Suppressor macrophage treated with lipopolysaccharide for 1 hour (primary cell): ENCODE measurements at places on chromosomes 5 and 9.
A peak's percentile ranks its signal among the peaks of the same experiment; 100 is the strongest.

DNA sequence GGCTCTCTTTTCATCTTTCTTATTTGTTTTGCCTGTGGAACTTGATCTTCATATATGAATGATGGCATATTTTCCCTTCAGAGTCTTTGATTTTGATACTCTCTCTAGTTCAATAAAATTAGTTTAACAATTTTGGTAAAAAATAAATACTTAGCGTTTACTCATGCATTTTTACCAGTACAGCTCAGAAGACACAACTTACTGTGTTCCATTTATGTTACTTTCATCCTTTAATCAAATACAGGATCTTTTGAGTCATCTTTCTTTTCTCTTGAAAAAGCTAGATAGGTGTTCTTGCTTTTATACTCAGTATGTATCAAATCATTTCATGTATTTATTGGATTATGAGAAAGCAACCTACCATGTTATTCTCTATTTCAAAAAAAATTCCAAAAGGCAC, 47.1 kb upstream of the RICTOR start:
- DNase-seq, result no peak

- no peak for DNase-seq
Measured at GRCh38 chr9:1048811-1049210, 1.3 kb upstream of the DMRT2 start.

DNA sequence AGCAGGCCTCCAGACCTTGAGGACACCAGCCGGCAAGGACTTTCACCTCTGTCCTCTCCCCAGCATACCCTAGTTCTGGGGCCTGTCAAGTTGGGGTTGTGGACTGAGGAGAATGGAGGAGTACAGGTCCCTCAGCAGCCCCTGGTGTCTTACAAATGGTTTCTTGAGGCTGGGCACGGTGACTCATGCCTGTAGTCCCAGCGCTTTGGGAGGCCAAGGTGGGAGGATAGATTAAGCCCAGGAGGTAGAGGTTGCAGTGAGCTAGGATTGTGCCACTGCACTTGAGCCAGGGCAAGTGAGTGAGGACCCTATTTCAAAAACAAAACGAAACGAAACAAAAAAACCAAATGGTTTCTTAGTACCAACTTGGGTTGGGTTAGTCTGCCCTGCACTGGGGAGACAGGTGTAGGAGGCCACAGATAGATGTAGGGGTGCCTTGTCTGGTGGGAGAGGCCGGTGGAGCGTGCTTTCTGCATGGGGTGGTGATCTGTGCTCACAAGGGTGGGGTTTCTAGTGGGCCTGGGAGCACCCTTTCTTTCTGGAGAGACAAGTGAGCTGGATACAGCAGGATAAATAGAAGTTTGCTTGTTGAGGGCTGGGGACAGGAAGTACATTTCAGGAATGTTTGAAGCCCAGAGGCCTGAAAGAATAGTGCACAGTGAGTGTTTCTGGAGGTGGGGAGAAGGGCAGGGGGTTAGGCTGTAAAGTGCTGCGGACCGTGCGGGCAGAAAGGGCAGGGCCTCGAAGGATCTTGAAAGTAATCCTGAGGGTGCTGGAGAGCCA, 37.7 kb upstream of the PSD2 start:
- no peak for DNase-seq

DNA sequence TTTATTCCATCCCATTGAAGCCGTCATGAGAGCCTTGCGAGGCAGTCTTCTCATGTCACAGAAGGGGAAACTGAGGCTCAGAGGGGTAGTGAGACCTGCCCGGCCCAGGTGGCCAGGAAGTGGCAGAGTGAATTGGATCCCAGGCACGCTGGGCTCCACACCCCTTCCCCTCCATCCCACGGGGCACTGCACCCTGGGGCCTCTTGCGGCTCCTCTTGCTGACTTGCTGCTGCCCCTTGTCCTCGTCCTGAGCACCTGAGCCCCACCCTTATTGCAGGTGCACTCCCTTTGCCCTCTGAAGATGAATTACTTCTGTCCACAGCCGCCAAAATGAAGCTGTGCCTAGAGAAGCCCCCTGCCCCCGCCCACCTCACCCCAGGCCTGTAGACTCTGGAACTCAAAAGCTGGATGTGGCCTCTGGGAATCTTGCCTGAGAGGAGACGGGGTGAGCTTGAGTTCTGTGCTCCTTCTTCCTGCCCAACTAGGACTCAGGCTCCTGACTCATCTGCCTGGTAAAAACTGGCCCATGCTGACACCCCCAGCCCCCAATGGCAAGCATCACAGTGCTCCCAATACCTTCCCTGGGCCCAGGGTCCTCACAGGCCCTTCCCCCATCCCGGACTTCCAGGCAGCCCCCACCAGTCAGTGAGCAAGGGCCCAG, 6.4 kb downstream of the NEURL1B start:
- no peak for DNase-seq

DNA sequence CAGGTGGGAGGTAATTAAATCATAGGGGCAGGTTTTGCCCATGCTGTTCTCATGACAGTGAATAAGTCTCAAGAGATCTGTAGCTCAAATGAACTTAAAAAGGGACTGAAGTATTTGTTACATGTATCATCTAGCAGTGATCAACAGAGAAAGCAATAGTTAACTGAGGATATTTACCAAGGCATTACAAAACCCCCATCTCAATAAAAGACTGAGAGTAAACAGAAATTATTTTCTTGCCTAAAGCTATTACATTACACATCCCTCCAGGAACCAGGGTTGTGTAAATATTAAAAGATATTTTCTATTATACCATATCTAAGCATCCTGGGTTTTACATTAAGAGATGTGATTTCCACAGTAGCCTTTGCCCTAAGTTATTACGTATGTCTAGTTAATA, 169.9 kb downstream of the CTNND2 start:
- DNase-seq, result no peak

GRCh38 chr9:91182429-91183225, 179.1 kb downstream of the AUH start:
- DNase-seq, result no peak

- DNase-seq, result no peak
Measured at GRCh38 chr9:123365287-123365880, 9.4 kb downstream of the CRB2 start.

GRCh38 chr9:11758016-11758415, 935.2 kb upstream of the TYRP1 start:
- no peak for DNase-seq

DNA sequence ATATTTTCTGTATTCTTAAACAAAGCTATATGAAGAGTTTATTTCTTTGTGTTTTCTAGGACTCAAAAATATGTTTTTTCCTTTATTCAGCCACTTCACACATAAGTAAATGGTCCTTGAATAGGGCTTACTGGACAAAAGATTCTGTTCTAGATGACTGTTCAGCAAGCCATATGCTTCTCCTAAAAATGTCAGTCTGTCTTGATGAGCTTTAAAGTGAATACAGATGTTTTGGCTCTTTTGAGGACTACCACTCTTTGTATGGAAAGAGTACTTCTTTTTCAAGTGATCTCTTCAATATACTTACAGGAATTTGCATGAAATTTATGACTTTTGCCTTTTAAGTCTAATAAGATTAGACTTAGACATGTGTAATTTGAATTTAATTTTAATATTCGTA, 8.4 kb downstream of the NDUFS4 start:
- DNase-seq, result no peak

DNA sequence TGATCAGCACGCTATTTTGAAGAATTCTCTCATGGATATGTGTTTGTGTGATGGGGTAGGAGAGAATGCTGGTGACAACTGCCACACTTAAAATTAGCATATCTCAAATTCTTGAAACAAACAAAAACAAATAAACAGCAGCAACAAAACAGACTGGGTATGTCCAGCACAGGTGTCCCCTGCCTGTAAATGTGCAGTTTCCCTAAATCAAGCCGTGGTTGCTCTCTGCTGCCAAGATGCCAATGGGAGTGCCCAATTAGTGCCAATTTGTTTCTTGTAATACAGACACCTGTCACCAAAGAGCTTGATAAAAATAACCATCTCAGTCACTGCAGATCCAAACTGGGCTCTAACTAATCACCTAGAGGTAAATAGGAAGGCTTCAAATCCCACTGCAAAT, 144.2 kb upstream of the SMARCA2 start:
- no peak for DNase-seq

DNA sequence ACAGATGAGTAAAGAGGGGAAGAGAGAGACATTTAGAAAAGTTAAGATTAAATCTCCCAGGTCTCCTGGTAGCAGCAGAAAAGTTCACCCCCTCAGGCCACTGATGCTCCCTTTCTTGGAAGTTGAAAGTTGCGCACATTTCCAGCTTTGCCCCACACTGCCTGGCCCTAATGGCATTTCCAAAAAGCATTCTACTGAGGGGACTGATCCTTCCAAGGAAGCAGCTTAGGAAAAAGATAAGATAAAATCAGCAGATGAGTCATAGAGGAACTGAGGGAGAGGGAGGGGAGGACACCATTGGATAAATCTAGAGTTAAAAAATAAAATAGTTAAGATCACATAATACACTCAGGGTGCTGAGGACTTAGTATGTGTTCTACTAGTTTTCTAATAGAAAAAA, 67.6 kb upstream of the SLC12A2 start:
- DNase-seq, result no peak

GRCh38 chr9:75088646-75089372, 495 bp downstream of the OSTF1 start:
- DNase-seq, result peak; percentile 91

- peak; percentile 73 for DNase-seq
Measured at GRCh38 chr9:131585375-131585774, 40.1 kb downstream of the PRRT1B start.

DNA sequence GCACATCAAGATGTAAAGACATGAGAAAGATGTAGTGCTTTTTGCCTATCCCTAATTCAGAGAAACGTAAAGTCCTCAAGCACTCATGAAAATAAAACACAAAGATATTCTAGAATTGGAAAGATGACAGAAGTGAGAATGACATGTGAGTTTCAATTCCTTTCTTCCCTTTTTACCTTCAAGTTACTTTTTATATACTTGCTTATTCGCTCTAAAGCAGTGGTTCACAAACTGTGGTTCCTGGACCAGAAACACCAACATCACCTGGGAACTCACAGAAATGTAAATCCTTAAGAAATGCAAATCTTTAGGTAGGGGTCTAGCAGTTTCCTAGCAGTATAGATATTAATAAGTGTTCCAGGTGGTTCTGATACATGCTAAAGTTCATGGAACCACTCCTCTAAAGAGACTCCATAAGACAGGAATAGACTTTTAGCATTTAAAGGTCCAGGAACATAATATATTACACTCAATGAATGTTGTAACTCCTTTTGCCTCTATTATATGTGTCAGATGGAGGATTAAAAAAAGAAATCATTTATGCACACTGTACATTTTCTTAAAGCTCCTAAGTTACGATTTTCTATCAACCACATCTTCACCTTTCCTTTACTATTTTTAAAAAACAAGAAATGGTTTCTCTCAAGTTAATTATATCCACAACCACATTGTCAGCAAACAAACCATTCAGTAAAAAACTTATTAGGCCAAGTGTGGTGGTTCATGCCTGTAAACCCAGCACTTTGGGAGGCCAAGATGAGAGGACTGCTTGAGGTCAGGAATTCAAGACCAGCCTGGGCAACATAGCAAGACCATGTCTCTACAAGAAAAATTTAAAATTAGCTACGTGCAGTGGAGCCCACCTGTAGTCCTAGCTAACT, 39.9 kb downstream of the ERP44 start:
- DNase-seq, result no peak

- DNase-seq, result peak; percentile 43
Measured at GRCh38 chr9:114282926-114283325, 40.0 kb upstream of the ORM1 start.

- no peak for DNase-seq
Measured at GRCh38 chr9:114834386-114834785, 28.5 kb upstream of the TNFSF15 start.

GRCh38 chr5:144971108-144971850, 800.6 kb downstream of the KCTD16 start:
- no peak for DNase-seq

DNA sequence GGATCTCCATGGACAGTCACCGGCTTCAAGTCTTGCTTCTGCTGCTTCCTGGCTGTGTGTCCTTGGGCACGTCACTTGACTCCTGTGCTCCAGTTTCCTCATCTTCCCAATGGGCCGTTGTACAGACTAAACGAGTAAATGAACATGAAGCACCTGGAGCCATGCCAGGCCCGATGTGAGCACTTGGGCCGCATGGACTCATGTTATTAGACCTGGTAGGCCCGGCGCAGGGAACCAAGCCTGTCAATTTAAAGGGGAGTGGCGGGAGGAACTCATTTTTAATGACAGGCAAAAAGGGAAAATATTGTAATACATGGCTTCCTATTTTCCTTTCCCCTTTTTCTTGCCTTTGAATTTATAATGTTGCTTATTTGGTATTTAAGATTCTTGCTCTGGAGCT, 47.5 kb downstream of the TENT4A start:
- DNase-seq, result peak; percentile 49

GRCh38 chr5:3300726-3301125, 294.9 kb upstream of the IRX1 start:
- DNase-seq, result no peak

GRCh38 chr5:158223054-158223600, 364.2 kb upstream of the CLINT1 start:
- no peak for DNase-seq

DNA sequence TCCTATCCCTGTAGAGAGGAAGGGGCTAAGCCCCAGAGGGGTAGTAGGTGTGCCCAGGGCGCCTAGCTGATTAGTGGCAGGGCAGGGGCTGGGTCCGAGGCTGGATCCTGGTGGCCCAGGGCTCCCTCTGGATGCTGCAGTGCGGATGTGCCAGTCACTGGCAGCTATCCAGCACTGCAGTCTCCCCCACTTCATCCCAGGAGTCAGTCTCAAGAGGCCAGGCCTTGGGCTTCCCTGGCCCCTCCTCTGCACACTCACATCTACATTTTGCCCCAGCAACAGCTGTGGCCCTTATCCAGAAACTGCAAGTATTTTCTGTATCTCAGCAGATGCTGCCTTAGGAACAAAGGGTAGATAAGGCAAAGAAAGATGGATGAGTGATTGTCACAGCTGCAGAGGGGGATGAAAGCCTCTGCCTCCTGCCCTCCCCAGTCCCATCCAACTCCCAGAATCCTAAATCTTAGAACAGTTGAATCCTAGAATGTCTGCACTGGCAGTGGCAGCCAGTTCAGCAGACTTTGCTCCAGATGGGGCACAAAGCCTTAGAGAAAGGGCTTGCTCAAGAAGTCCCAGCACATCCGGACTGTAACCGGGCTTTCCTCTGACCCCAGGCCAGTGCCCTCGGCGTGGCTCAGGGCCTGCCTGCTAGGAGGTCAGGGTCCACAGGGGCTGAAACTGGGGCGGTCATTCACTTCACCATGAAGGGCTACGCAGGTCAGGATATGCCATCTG, 1.6 kb downstream of the ANXA6 start:
- DNase-seq, result peak; percentile 24

- no peak for DNase-seq
Measured at GRCh38 chr9:78896479-78896878, 599.6 kb downstream of the PSAT1 start.

- no peak for DNase-seq
Measured at GRCh38 chr9:133225171-133226011, 16.3 kb upstream of the OBP2B start.
